ENCODE measurements at places on chromosomes 13 and 19.

GRCh38 chr19:39430675-39431593 lies 4.8 kb downstream of the RPS16 start:
- DNase-seq, result peak; percentile 83

DNA sequence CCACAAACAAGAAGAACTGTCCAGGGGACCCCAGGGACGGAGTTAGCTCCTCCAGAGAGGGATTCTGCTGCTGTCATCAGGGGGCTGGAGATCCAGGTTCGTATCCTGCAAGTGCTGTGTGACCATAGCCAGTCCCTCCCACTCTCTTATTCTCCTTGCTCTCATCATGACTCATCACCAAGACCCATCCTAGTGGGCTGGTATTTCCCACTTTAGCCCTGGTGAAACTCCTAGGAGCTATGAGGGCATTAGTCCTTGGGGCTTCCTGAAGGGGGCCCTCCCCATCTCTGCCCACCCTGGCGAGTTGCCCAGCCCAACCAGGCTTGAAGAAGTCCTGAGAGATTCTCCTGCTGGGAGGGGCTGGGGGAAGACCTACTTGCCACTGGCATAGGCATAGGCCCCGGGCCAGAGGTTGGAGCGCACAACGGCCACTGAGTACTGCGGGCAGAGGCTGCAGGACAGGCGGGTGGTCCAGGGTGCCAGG lies 7.5 kb upstream of the DMWD start:
- DNase-seq, result no peak

- DNase-seq, result no peak
Measured at GRCh38 chr13:103009051-103009840, 57.0 kb downstream of the SLC10A2 start.

- no peak for DNase-seq
Measured at GRCh38 chr19:47801270-47801669, 3.1 kb downstream of the TPRX1 start.

- DNase-seq, result no peak
Measured at GRCh38 chr19:44939668-44940067, 2.4 kb upstream of the APOC4 start.

- DNase-seq, result no peak
Measured at GRCh38 chr13:45276913-45277312, 64.1 kb downstream of the TPT1 start.

GRCh38 chr19:16942583-16942982 lies 53.8 kb downstream of the F2RL3 start:
- DNase-seq, result no peak

DNA sequence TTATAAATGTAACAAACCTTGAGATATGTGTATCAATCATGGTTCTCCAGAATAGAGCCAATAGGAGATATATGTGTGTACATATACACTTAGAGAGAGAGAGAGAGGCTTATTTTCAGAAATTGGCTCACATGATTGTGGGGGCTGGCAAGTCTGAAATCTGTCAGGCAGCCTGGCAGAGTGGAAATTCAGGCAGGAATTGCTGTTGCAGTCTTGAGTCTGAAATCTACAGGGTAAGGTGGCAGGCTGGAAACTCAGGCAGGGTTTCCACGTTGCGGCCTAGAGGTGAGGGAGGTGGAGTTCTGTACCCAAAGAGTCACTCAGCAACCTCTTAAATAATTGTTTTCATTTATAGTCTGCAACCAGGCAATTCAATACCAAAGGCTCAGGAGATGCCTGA lies 218.4 kb downstream of the B3GLCT start:
- no peak for DNase-seq

- no peak for DNase-seq
Measured at GRCh38 chr13:32311188-32311897, 3.8 kb downstream of the ZAR1L start.

DNA sequence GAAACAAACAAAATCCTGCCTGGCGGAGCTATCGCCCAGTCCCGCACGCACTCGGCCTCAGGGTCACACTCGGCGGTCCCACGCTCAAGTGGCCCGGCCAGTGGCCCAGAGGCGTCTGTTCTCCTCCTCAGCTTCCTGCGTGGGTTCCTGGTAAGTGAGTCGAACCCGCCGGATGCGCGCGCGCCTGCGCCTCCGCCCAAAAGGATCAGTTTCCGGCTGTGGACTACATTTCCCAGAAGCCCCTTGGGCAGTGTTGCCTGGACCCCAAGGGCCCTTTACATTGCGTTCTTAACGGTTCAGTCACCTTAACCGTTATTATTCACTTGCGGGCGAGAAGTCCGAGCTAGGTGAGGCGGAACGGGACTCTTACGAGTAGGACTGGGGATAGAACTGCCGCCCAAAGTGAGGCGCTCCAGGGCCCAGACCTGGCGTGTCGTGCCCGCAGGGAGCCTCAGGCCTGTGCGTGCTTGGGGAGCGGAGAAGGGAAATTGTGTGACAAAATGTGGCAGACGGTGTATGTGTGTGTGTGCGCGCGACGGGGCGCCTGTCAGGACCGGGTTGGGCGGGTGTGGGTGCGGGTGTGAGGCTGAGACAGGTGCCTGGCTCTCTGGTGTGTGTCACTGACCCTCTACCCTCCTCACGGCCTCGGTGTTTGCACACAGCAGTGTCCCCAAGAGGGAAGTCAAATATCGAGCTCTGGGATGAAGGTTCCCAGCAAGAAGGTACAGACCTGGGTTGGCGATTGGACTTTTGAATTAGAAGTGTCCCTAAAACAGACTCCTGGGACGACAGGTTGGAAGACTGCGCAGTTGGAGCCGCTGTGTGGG lies at the start of gene ZNF546:
Gene ZNF546 (plus strand): TSS at position 250 of the 827 bp plus-strand sequence. CDS start 1,267 bp downstream, outside the sequence.
- DNase-seq, result peak; percentile 92

GRCh38 chr19:12880551-12881171 lies 588 bp downstream of the DNASE2 start:
- DNase-seq, result peak; percentile 34

- DNase-seq, result no peak
Measured at GRCh38 chr13:30714629-30715371, 20.5 kb upstream of the ALOX5AP start.

- DNase-seq, result no peak
Measured at GRCh38 chr13:29459813-29460355, 135.6 kb downstream of the SLC7A1 start.

DNA sequence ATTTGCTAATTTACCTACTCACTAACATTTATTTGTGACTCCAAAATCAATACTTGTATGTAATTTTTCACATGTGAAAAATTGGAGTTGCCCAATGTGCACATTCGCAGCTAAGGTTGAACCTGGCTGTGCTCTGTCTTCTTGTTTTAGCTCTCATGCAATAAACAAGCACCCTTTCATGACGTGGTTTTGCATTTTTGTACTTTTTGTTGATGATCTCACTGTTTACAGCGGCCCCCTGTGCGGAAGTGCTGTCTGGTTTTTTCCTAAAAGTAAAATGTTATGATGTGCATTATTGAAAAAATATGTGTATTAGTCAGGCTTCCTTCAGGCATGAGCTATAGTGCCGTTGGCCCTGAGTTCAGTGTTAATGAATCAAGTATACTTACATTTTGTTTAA lies 18.1 kb downstream of the DGKH start:
- no peak for DNase-seq

GRCh38 chr13:32417995-32418394 lies 9.9 kb downstream of the N4BP2L1 start:
- DNase-seq, result no peak

- DNase-seq, result peak; percentile 83
Measured at GRCh38 chr13:27171827-27172494, 350 bp upstream of the USP12 start.

- DNase-seq, result no peak
Measured at GRCh38 chr13:75430436-75431209, 51.3 kb downstream of the TBC1D4 start.

- DNase-seq, result no peak
Measured at GRCh38 chr19:50242581-50242980, 39.2 kb downstream of the MYH14 start.

- DNase-seq, result no peak
Measured at GRCh38 chr13:20429682-20430081, 96.0 kb downstream of the CRYL1 start.

DNA sequence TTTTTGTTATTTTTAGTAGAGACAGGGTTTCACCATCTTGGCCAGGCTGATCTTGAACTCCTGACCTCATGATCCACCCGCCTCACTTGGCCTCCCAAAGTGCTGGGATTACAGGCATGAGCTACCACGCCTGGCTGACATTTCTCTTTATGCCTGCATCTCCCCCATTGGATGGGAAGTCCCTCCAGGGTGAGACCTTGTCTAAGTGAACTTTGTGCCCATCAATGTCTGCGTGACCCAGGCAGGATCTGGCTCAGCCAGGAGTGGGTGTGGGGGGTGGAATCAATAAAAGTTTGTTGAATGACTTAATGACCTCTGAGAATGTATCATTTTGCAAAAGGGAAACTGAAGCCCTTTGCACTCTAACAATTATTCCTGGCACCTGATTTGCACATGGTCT lies 1.8 kb upstream of the ARRDC5 start:
- no peak for DNase-seq

DNA sequence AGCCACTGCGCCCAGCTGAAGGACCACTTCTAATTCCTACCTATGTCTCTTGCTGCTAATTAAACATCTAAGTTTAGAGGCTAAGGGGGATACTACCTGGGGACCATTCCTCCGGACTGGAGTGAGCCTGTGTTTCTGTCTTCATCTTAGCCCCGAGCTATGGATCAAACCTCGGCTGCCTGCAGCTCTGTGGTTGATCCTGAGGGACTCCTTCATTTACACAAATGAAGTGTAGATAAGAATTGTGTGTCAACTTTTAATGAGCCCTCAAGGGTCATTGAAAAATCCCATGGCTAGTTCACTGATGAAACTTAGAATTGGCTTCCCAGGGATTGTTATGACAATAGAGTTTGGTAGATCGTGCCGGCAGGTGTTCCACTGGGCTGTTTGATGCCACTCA lies 31.5 kb upstream of the OR10H1 start:
- no peak for DNase-seq

GRCh38 chr19:8567522-8568172 lies 9.6 kb downstream of the MYO1F start:
- no peak for DNase-seq

DNA sequence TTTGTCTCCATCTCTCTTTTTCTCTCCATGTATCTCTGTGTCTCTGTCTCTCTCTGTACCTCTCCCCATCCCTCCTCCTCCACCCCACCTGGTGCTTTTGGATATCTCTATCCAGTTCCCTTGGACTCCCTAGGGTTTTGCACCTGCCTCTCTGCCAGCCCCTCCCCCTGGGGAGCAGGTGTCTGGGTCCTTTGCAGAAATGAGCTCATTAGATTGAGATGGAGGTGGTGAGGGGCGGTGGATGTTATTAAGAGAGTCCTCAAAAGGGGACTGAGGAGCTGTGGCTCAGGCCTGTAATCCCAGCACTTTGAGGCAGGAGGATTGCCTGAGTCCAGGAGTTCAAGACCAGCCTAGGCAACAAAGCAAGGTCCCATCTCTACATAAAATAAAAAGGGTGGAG lies 2.1 kb downstream of the KCNN4 start:
- no peak for DNase-seq

- no peak for DNase-seq
Measured at GRCh38 chr19:35353635-35354034, 4.6 kb upstream of the FFAR3 start.

- no peak for DNase-seq
Measured at GRCh38 chr19:7907122-7907521, 3.4 kb downstream of the MAP2K7 start.

DNA sequence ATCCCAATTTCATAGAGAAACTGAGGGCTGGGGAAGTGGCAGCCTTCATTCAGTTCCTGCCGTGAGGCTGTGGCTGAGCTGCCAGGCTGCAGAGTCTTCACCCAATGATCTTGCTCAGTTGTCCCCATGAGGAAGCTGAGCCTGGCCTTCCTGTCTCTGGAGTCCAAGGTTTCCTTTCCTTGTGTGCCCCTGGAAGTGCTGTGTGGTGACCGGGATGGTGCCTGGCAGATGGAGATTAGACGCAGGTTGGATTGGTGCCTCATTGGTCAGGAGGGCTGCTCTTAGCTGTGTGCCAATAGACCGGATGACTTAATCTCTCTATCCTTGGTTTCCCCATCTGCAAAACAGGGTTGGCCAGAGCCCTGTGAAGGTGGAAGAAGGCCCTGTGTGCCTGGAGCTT lies 24.6 kb downstream of the DNM2 start:
- no peak for DNase-seq

DNA sequence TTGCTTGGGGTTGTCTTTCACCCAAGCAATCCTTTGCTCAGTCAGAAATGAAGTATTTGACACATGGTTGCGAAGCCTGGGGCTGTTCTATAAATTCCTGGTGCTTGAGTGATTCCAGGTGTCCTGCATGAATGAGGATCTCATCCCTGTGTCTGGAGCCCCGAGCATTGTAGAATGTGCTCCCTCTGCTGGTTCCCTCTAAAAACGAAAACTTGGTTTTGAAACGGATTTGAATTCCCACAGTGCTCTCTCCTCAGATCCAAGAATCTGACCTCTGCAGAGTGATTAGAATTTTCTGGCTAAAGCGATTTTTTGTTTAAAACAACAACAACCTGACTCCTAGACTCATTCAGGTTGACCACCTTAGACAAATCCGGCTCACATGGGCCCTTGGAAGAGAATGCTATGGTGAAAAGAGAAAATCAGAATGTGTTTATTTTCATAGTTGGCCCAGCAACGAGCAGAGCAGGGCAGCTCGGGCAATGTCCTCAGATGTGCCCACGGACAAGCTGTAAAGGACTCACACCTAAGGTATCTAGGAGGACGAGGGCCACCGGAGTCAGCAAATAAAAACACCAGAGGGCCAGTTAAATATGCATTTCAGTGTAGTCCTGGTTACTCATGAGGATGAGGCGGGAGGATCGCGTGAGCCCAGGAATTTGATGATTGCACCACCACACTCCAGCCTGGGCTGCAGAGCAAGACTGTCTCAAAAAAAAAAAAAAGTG lies 8.7 kb upstream of the ATP12A start:
- no peak for DNase-seq

Measured in MM.1S (cell line).